ENCODE measurements at places on chromosomes 3 and 15. TPM values are rescaled to one million over a fixed set of nuclear protein-coding genes. Genes with fewer than 3 reads are reported as not detected.
A peak's percentile ranks its signal among the peaks of the same experiment; 100 is the strongest.

DNA sequence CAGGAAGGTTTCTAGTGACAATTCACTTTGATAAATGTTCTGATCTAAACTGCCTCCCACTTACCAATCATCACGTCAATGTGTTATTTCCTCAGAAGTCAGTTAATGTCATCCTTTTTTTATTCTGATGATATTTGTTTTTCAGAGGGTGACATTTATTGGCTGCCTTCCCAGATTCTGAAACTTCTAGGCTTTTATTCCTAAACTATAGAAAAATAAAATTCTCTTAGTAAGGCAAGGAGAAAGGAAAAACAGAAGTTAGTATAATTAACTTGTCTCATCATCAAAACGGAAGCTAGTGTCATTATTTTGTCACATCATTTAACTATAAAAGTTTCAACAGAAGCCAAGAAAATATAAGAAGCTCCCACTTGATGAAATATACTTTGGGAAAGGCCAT lies 100.0 kb upstream of the C3orf80 start:
- DNase-seq: no peak

DNA sequence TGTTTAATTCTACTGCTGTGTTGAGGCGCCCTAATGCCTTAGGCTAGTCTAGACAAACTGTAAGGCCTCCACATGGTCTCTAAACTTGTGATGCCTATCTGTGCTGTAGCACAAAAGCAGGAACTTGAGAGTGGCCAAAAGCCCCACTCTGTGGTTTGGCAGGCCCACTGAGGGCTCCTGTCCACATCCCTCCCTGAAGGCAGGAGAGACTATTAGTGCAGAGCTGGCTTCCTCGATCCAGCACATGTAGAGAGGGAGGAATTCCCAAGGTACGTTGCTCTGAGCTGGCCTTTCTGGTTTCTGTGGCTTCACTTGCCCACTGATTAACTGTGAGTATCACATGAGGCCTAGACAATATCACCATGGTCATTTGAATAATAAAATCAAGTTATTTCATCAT lies 90.6 kb downstream of the POLR2M start:
- DNase-seq: no peak

CORO2B gene
- 2.7 TPM for polyA plus RNA-seq

DNA sequence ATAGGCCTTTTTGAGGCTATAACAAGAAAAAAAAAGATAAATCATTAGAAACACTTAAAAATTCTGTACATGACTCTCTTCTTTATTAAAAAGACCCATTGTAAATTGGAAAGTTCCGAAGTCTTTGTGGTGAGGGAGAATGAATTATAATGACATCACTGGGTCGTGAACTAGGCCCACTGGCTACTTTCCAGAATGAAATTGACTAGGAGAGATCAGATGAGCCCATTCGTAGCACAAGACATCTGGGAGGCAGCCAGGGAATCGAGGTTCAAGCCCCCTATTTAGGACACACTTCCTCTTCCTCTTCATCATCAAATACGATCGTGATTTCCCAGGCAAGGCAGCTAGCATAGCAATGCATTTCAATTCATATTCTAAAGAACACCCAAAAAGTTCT lies 889.8 kb upstream of the NR2F2 start:
- no peak for DNase-seq

DNA sequence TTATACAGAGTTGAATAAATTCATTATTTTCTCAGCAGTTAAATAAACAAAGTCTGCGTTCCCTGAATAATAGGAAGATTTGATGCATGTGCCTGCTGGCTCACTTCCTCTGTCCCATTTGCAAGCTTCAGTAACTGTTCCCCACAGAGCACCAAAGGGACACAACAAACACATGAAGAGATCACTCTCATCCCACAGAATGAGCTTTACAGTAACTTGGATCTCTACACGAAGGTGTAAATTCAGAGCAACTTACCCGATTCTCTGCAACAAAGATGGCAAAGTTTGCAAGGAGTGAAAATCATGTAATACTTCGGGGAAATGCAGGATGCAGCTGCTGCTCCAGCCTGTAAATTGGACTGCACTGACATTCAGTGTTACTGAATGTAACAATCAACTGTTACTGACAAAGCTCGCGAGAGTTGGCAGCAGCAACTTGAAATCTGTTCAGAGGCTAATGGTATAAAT lies at the start of gene BCHE:
BCHE (minus strand) TSS at position 366 of the 468 bp plus-strand sequence. CDS start 6,390 bp downstream, outside the sequence.
- no peak for DNase-seq

GOLGA8O gene
- polyA plus RNA-seq: not detected

- peak; percentile 96 for DNase-seq
Measured at GRCh38 chr15:41606997-41607396, 48.0 kb downstream of the TYRO3 start.

DNA sequence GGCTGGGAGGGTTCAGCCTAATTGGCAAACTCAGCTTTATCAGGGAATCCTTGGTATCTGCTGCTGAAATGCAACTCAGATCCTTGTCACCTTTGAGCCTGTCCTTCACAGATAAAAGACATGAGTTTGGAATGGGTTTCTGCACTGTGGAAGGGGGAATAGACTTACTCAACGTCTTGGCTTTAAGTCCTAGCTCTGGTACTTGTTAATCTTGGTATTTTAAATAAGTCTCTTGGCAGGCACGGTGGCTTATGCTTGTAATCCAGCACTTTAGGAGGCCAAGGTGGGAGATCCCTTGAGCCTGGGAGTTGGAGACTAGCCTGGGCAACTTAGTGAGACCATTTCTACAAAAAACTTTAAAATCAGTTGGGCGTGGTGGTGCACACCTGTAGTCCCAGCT lies 55.1 kb upstream of the ATOSA start:
- no peak for DNase-seq

All from GM23248 (cell line).